ENCODE measurements at places on chromosomes 4 and X.

DNA sequence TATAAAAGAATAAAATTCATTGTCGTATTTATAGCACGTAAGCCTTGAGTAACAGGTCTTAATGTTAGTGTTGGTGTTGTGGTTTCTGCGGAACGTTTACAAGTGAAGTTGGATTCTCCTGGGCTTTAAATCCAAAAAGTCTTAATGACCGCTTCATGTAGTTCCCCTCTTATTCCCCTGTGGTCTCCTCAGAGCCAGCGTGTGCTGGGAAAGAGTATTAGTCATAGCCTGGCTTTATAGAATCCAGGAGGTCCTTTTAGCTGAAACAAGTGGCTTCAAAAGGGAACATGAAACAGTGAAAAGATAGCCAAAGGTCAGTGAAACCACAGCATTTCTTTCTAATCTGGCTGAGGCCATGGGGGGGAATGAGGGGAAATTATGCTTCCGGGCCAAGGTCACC is 79.1 kb downstream of the CLCN4 start:
- peak; percentile 83 for DNase-seq

GRCh38 chr4:140806163-140806562 is 50.0 kb upstream of the TBC1D9 start:
- no peak for DNase-seq

GRCh38 chr4:81472281-81473182 is 825 bp upstream of the RASGEF1B start:
- DNase-seq = peak; percentile 11

GRCh38 chr4:793093-793861 is 32.7 kb downstream of the CPLX1 start:
- no peak for DNase-seq

DNA sequence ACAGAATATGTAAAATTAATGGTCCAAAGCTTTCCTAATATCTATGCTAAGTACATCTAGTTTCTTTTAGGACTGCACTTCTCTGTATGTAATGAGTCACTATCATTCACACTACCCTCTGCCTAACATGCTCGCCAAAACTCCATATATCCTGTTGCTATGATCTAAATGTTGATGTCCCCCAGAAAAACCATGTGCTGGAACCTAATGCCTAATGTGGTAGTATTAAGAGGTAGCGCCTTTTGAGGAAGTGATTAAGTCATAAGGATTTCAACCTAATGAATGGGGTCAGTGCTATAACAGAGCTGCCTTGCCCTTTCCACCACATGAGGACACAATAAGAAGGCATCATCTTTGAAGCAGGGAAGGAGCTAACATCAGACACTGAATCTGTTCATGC is 34.9 kb upstream of the NFKB1 start:
- DNase-seq = peak; percentile 46
